ENCODE measurements at places on chromosomes 7 and 10. TPM values are rescaled to one million over a fixed set of nuclear protein-coding genes. Genes with fewer than 3 reads are reported as not detected.

- H3K27ac ChIP-seq: peak overlapping the region; percentile 92
- peaks cover 14% of the 10 kb centered on the region for H3K36me3 ChIP-seq
- peak overlapping the region; percentile 15 for H3K4me3 ChIP-seq
- H3K4me1 ChIP-seq: peaks cover 49% of the 10 kb centered on the region
Measured at GRCh38 chr7:18175801-18176450, 148.3 kb upstream of the PRPS1L1 start.

The PGAM2 gene
- total RNA-seq: not detected

DNA sequence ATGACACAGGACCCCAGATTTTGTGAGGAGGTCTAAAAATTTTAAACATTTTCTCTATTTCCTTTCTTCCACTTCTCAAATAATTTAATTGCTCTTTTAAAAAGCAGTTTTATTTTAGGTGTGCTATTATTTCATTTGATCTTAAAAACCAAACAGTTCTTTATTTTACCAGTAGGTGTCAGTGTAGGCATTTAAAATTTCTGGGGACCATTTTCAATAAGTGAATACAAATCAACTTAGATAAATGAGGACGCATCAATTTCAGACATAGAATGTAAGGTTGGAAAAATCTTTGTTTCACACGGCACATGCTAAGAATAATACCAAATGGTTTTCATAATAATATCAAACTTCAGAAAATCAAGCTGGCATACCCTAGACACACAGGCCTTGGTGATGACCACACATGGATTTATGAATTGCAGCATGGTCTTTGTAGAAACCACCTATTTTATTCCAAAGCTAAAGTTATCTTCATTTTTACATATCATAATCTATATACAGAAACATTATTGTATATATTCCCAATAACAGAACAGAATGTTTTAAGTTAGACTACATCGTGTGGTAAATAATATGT lies 127.6 kb upstream of the SLC26A5 start:
- no peak overlapping the region for H3K27ac ChIP-seq
- no peak for DNase-seq
- no peaks in the 10 kb centered on the region for H3K27me3 ChIP-seq

DNA sequence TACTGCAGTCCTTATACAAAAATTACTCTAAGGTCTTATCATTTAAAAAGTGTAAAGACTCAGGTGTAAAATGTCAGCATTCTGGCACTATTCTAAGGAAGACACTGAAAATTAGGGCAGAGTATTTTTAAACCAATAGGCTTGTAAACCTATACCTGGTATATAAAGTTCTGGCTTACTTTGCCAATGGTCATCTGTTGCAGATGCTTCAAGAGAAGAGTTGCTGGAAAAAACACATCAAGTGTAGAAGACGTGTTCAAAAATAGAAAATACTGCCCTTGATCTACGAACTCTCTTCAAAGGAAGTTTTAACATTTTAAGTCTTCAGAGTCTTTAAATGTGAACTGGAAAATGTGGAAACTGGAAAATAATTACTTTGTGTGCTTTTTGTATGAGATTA lies 23.9 kb downstream of the NT5C3A start:
- peak overlapping the region; percentile 78 for H3K27ac ChIP-seq
- DNase-seq: no peak
- peaks cover 38% of the 10 kb centered on the region for H3K36me3 ChIP-seq
- H3K4me1 ChIP-seq: peaks cover 49% of the 10 kb centered on the region
- peak overlapping the region; percentile 67 for H3K4me3 ChIP-seq

The DNAJC12 gene
- total RNA-seq: 1.1 TPM

DNA sequence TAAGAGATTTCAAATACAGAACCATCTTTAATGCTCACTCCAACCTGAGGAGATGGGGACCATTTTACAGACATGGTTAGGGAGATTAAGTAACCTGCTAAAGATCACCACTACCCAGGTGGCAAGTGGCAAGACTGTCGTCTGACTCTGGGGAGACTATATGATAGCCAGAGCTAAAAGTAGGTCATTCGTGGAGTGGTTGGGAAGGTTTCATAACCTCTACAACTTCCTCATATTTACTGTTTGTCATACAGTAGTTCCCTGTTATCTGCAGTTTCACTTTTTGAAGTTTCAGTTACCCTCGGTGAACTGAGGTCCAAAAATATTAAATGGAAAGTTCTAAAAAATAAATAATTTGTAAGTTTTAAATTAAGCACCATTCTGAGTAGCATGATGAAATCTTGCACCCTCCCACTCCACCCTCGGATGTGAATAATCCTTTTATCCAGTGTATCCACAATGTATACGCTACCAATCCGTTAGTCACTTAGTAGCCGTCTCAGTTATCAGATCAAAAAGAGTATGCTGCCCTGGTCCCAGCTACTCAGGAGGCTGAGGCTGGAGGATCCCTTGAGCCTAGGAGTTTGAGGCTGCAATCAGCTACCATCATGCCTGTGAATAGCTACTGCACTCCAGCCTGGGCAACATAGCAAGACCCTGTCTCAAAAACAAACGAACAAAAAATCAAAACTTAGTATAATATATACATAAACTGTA lies 14.9 kb upstream of the LGI1 start:
- H3K4me3 ChIP-seq: no peak overlapping the region
- no peaks in the 10 kb centered on the region for H3K36me3 ChIP-seq
- H3K27ac ChIP-seq: no peak overlapping the region
- H3K4me1 ChIP-seq: no peaks in the 10 kb centered on the region

DNA sequence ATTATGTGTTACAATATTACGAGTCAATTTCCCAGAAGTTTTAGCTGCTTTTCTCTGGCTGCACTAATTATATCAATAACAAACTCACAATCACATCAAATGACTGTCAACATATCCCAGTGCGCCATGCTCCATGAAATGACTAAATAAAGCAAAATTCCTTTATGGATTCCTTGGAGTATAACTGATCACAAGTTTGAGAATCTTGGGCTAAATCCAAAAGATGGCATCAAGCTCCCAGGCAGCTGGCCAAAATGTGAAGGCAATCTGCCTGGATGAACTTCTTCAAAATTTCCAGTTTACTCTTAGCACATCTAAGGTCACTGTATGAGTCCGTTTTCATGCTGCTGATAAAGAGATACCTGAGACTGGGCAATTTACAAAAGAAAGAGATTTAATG lies 210.8 kb downstream of the CCSER2 start:
- no peaks in the 10 kb centered on the region for H3K4me1 ChIP-seq
- DNase-seq: no peak
- H3K27ac ChIP-seq: no peak overlapping the region
- H3K36me3 ChIP-seq: no peaks in the 10 kb centered on the region
- no peaks in the 10 kb centered on the region for H3K27me3 ChIP-seq

DNA sequence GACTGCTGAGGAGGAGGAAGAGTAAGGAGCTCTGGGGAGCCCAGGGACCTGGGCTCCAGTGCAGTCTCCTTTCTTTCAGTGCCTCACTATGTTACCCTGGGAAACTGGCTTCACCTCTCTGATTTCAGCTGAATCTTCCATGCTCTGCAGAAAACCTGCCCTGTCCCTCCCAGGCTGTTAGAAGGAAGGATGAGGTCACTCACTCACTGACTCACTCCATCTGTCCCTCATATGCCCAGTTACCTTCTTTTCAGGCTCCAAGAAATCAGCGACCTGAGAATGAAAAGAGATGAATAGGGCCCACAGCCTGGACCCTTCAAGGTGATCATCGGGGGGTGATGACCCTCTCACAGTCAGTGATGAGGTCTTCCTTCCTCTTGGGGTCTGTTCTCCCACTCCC lies 481 bp downstream of the SFTPA2 start:
- peaks cover 44% of the 10 kb centered on the region for H3K27me3 ChIP-seq
- peaks cover 10% of the 10 kb centered on the region for H3K36me3 ChIP-seq
- no peak overlapping the region for H3K27ac ChIP-seq
- DNase-seq: peak; percentile 23
- peaks cover 32% of the 10 kb centered on the region for H3K4me1 ChIP-seq

The CALHM3 gene
- not detected for total RNA-seq

- H3K27me3 ChIP-seq: peaks cover 64% of the 10 kb centered on the region
- H3K4me1 ChIP-seq: no peaks in the 10 kb centered on the region
- DNase-seq: no peak
- no peaks in the 10 kb centered on the region for H3K36me3 ChIP-seq
- no peak overlapping the region for H3K27ac ChIP-seq
- H3K4me3 ChIP-seq: peak overlapping the region; percentile 67
Measured at GRCh38 chr7:150801946-150802771, 1.6 kb downstream of the TMEM176A start.

DNA sequence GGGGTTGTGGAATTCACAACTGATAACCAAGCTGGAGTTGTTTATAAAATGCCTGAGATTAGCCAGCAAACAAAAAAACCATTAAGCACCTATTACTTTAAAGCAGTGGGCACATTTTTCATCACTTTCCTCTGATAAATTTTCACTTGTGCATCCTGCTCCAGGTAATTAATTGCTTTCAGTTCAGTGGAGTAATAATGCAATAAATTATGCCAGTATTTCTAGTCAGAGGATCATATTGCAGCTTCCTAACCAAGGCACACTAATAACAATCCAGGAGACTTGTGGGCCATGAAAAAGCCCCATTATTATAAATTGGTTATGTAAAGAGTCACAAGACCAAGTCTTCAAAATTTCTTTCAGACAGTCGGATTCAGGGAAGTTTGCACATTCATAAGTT lies 193.2 kb downstream of the LRMDA start:
- H3K27me3 ChIP-seq: peaks cover 27% of the 10 kb centered on the region
- no peak overlapping the region for H3K4me3 ChIP-seq
- no peaks in the 10 kb centered on the region for H3K4me1 ChIP-seq
- H3K36me3 ChIP-seq: no peaks in the 10 kb centered on the region
- DNase-seq: no peak

GRCh38 chr10:114577133-114577532 lies 80.9 kb downstream of the ABLIM1 start:
- no peaks in the 10 kb centered on the region for H3K36me3 ChIP-seq
- H3K27ac ChIP-seq: no peak overlapping the region
- H3K4me1 ChIP-seq: no peaks in the 10 kb centered on the region

DNA sequence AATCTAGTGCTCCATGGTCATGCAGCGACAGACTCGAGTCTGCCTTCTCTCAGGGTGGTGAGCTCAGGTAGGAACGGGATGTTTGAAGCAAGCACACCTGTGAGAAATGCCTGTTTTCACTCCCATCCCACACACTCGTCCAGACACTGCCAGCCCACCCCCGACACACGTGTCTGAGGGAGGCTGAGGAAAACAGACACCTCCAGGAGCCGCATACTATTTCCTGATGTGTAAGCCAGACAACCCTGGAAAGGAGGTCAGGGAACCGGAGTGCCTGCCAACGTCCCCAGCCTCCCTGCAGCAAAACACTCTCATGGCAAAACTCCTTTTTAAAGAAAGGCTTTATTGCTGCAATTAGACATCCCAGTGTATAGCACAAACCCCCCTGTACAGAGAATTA lies 80.2 kb downstream of the ALOX5 start:
- H3K36me3 ChIP-seq: no peaks in the 10 kb centered on the region
- no peak for DNase-seq
- H3K4me1 ChIP-seq: no peaks in the 10 kb centered on the region
- H3K27ac ChIP-seq: no peak overlapping the region

- no peaks in the 10 kb centered on the region for H3K36me3 ChIP-seq
- no peak overlapping the region for H3K27ac ChIP-seq
- no peaks in the 10 kb centered on the region for H3K27me3 ChIP-seq
- H3K4me3 ChIP-seq: no peak overlapping the region
Measured at GRCh38 chr7:40232242-40232893, 97.6 kb downstream of the SUGCT start.

- H3K4me3 ChIP-seq: no peak overlapping the region
- H3K27me3 ChIP-seq: peaks cover 11% of the 10 kb centered on the region
- H3K27ac ChIP-seq: no peak overlapping the region
Measured at GRCh38 chr7:75819711-75820110, 6.1 kb upstream of the CCL24 start.

The MLXIPL gene
- 3.0 TPM for total RNA-seq

- peaks cover 35% of the 10 kb centered on the region for H3K4me1 ChIP-seq
- peak; percentile 15 for DNase-seq
- peak overlapping the region; percentile 75 for H3K27ac ChIP-seq
Measured at GRCh38 chr7:116629051-116629463, 42.9 kb upstream of the MET start.

DNA sequence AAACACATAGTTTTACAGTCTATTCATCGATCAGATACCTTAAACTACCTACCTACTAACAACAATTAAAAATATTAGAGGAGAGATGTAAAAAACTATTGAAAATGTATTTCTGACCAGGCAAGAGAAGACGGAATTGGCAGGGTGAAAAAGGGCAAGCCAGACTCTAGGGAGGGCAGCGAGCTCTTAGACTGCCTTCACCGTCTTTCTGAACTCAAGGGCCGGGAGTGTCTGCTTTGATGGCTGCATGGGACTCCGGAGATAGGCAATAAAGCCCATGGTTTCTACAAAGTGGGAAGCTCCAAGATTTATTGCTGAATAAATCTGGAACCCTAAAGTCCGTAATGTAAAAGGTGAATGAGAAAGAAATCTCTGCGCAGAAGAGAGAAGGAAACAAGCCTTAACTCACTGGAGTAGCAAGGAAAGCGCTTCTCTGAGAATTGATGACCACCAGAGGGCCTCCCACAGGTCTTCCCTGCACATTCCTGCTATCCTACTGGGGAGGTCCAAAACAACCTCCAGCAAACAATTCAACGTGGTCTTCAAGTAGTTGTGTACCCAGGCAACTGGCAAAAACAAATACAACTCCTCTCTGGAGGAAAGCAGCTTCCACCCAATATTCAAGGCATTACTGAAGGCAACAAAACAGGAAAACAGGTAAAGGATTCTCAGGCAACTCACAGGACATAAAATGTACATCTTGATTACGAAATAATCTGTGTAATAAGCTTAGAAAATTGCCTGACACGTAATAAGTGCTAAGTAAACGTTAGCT lies 181.3 kb downstream of the SDK1 start:
- no peaks in the 10 kb centered on the region for H3K27me3 ChIP-seq
- no peaks in the 10 kb centered on the region for H3K36me3 ChIP-seq
- H3K4me1 ChIP-seq: peaks cover 11% of the 10 kb centered on the region
- H3K4me3 ChIP-seq: no peak overlapping the region
- peak; percentile 68 for DNase-seq
- no peak overlapping the region for H3K27ac ChIP-seq

The GALNT17 gene
- not detected for total RNA-seq

DNA sequence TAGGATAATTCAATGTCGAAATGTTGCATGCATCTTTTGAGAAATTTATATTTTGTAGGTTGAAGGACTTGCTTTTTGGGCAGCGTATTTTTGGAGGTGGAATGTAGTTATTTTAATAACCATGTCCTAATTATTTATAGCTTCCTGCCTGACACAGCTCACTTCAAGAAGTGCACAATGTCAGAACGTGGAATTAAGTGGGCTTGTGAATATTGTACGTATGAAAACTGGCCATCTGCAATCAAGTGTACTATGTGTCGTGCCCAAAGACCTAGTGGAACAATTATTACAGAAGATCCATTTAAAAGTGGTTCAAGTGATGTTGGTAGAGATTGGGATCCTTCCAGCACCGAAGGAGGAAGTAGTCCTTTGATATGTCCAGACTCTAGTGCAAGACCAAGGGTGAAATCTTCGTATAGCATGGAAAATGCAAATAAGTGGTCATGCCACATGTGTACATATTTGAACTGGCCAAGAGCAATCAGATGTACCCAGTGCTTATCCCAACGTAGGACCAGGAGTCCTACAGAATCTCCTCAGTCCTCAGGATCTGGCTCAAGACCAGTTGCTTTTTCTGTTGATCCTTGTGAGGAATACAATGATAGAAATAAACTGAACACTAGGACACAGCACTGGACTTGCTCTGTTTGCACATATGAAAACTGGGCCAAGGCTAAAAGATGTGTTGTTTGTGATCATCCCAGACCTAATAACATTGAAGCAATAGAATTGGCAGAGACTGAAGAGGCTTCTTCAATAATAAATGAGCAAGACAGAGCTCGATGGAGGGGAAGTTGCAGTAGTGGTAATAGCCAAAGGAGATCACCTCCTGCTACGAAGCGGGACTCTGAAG lies 620 bp downstream of the ZRANB1 start:
- H3K4me1 ChIP-seq: peaks cover 17% of the 10 kb centered on the region
- H3K4me3 ChIP-seq: no peak overlapping the region
- DNase-seq: no peak
- peaks cover 9% of the 10 kb centered on the region for H3K36me3 ChIP-seq
